Diencephalon (tissue), 1 donor: ENCODE measurements at places on chromosomes 3 and 15. TPM values are rescaled to one million over a fixed set of nuclear protein-coding genes. Genes with fewer than 3 reads are reported as not detected.

The TLR9 gene
- under 0.01 TPM for total RNA-seq

The LRRC2 gene
- 1.2 TPM for total RNA-seq

The PPP1R14D gene
- not detected for total RNA-seq

The GPR15 gene
- total RNA-seq = not detected

The CCDC54 gene
- not detected for total RNA-seq

The ASTE1 gene
- total RNA-seq = 9.7 TPM

The RTP3 gene
- not detected for total RNA-seq

The MEX3B gene
- 38.1 TPM for total RNA-seq

The LAMB2 gene
- total RNA-seq = 78.2 TPM

The ENTPD3 gene
- 17.8 TPM for total RNA-seq

The KLHL40 gene
- 0.23 TPM for total RNA-seq

The LPCAT4 gene
- total RNA-seq = 23.3 TPM

The HIGD2B gene
- total RNA-seq = not detected

The CCDC191 gene
- 10.6 TPM for total RNA-seq

The DNAH1 gene
- total RNA-seq = 2.5 TPM

The GJD2 gene
- 21.9 TPM for total RNA-seq

The CELF6 gene
- 19.8 TPM for total RNA-seq

The GHRL gene
- not detected for total RNA-seq

The MINDY2 gene
- total RNA-seq = 50.3 TPM

The ZNF80 gene
- total RNA-seq = 0.23 TPM

The A4GNT gene
- total RNA-seq = not detected

The ATP13A4 gene
- total RNA-seq = 30.7 TPM

The CCR2 gene
- total RNA-seq = 0.23 TPM

The ERICH6 gene
- 0.46 TPM for total RNA-seq

The GNAT1 gene
- total RNA-seq = not detected

The EEF1AKMT4 gene
- 0.92 TPM for total RNA-seq

The GATM gene
- 146 TPM for total RNA-seq

The TMEM158 gene
- 18.9 TPM for total RNA-seq

The OR5K2 gene
- not detected for total RNA-seq

The POLQ gene
- 2.5 TPM for total RNA-seq

The GP9 gene
- total RNA-seq = not detected

The GXYLT2 gene
- 6.0 TPM for total RNA-seq

The SCN11A gene
- total RNA-seq = 0.46 TPM

The GRM2 gene
- 12.5 TPM for total RNA-seq

The WDR72 gene
- 0.46 TPM for total RNA-seq

The CXCR6 gene
- total RNA-seq = not detected

The GOLGA6L7 gene
- not detected for total RNA-seq

The LEKR1 gene
- 1.6 TPM for total RNA-seq

The DYNLT2B gene
- 41.8 TPM for total RNA-seq

The SLC25A26 gene
- total RNA-seq = 23.8 TPM

The PTX3 gene
- total RNA-seq = 5.5 TPM

The KLHL25 gene
- total RNA-seq = 33.0 TPM

The PLSCR5 gene
- total RNA-seq = 3.0 TPM

The ST8SIA2 gene
- total RNA-seq = 61.8 TPM

The ABCC5 gene
- 50.3 TPM for total RNA-seq

The NPAP1 gene
- total RNA-seq = 0.69 TPM

The KNG1 gene
- total RNA-seq = not detected

The CHRNA7 gene
- total RNA-seq = 12.7 TPM

The FAM81A gene
- total RNA-seq = 22.6 TPM

The POU1F1 gene
- not detected for total RNA-seq
